ENCODE measurements at places on chromosomes 2 and 18.

- DNase-seq = no peak
These were observed 54.0 kb downstream of the RAB27B start for GRCh38 chr18:54882318-54882717.

DNA sequence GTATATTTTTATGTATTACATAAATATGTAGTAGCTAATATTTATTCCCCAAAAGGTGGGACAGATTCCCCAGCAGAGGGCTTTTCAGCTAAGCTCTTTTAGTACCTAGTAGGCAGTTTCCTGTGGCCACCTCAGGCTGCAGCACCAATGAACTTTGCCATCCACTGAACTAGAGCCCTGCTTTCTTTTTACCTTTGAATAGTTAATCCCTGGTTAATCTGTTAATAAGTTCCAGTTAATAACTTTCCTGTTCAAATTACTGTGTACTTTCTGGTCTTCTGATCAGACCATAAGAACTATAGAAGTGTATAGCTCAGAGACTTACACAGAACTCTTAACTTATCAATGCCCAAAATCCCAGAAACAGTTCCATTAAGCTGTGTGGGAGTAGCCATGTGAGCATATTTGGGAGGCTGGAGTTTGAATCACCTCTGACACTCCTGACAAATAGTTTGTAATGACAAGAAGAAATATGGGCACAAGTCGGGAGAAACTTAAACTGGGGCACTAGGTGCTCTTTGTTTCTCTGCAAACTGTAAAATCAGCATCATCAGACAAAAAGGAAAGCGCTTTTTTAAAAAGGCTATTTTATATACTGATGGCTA, 40.0 kb downstream of the ASXL2 start:
- no peak for DNase-seq

DNA sequence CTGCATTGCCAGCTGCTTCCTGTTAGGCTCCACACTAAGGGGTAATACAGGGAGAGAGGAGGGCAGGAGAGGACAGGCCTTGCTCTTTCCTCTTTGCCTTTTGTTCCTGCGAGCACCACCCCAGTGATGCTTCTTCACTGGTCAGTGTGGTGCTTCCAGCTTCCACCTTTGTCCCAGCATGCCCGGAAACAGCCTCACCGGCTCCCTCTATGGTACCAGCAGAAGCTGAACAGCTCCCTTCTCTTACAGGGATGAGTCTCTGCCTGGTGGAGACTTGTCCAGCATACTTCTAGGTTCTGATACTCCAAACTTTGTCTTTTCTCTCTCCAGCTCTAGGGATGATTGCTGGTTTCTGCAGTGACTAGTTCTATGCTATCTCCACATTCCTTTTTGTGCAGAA, 413.3 kb downstream of the TSN start:
- no peak for DNase-seq

DNA sequence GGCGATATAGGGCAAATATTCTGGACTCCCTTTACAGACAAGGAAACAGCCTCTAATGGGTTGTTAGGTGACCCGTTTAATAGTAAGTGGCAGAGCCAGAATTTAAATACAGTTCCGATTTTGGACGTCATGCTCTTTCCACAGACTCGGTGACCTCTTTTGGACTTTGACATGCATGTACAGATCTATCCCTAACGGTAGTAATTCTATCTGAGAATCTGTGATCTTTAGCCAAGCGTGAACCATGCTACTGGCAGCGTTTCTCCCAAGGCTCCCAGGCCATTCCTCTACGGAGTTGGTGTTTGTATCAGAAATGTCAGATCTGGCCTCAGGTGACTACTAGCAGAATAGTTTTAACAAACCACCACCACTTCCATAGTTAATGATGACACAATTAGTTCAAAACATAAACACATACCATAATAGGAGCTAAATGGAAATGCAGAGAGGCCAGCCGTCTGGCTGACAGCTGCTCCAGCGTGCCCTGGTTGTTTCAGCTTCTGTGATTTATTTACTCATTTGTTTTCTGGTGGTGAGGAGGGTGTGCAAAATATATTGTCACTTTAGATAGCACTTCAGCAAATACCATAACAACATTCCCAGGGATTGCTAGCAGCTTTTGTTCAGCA, 304.6 kb upstream of the LYPD1 start:
- no peak for DNase-seq

- DNase-seq = no peak
These were observed 212.0 kb downstream of the MCFD2 start for GRCh38 chr2:46703588-46703987.

Measured in anterior cingulate cortex (tissue), 58 donors.